ENCODE measurements at places on chromosomes 1 and 21.

GRCh38 chr1:156498432-156499193 is 2.0 kb downstream of the MEF2D start:
- H3K27ac ChIP-seq: peak overlapping the region; percentile 100
- H3K4me3 ChIP-seq: peak overlapping the region; percentile 99
- no peaks in the 10 kb centered on the region for H3K36me3 ChIP-seq
- H3K27me3 ChIP-seq: no peaks in the 10 kb centered on the region

GRCh38 chr1:53987880-53988279 is 30.1 kb downstream of the LDLRAD1 start:
- H3K4me1 ChIP-seq: peaks cover under 1% of the 10 kb centered on the region
- DNase-seq: no peak
- H3K27me3 ChIP-seq: no peaks in the 10 kb centered on the region
- no peaks in the 10 kb centered on the region for H3K36me3 ChIP-seq

- peaks cover 33% of the 10 kb centered on the region for H3K36me3 ChIP-seq
- no peaks in the 10 kb centered on the region for H3K27me3 ChIP-seq
- no peak overlapping the region for H3K27ac ChIP-seq
- DNase-seq: no peak
- no peak overlapping the region for H3K4me3 ChIP-seq
- H3K4me1 ChIP-seq: no peaks in the 10 kb centered on the region
Measured at GRCh38 chr1:220189750-220190347, 82.4 kb downstream of the RAB3GAP2 start.

- no peaks in the 10 kb centered on the region for H3K4me1 ChIP-seq
- DNase-seq: no peak
- H3K27ac ChIP-seq: no peak overlapping the region
Measured at GRCh38 chr1:96388421-96389310, 332.9 kb upstream of the PTBP2 start.

DNA sequence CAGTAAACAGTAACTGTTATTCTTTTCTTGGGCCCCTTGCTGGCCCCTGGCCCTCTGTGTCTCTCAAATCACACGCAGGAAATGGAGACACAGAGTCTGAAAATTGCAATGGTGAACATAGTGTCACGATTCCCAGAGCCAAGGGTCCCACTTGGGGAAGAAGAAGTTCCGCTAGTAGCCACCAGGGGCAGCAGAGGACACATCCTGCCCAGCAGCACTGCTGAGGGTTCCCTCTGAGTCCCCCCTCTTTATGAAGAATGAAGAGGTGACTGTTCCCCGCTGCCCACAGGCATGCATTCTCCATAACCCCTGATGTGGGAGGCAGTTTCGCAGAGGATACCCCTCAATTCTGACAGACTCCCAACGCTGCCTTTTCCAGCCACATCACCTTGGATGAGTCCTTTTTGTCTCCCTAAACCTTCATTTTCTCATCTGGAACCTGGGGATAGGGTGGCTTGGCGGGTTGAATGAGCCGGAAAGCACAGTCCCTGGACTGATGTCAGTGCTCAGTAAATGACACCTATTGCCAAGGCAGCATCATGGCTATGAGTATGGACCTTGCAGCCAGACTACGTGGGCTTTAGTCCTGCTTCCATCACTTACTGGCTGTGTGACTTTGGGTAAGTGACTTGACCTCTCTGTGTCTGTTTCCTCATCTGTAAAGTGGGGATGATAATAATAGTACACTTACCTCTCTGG is 238.0 kb upstream of the TMEM51 start:
- no peak overlapping the region for H3K27ac ChIP-seq
- no peak for DNase-seq
- no peaks in the 10 kb centered on the region for H3K36me3 ChIP-seq
- no peaks in the 10 kb centered on the region for H3K27me3 ChIP-seq
- no peak overlapping the region for H3K4me3 ChIP-seq

DNA sequence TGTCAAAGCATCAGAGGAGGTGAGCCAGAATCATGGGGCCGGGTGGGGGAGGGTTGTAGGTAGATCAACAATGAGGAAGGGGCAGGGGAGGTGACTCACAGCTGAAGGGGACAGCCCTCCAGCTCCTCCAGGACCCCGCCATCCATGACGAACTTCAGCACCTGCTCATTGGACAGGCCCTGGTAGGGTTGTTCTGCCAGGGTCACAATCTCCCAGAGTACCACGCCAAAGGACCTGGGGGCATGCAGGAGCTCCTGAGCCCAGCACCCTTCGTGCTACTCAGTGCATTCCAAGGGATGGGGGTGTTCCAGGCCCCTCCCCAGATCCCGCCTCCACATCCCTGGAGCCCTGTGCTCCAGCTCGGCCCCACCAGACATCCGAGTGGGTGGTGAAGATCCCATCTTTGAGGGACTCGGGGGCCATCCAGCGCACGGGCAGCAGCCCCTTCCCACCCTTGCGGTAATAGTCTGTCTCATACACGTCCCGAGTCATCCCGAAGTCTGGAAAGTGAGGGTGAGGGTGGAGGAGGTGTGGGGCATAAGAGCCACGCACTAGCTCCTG is 17.5 kb downstream of the INSRR start:
- H3K27ac ChIP-seq: no peak overlapping the region

- no peak overlapping the region for H3K4me3 ChIP-seq
- no peaks in the 10 kb centered on the region for H3K36me3 ChIP-seq
- peaks cover 27% of the 10 kb centered on the region for H3K4me1 ChIP-seq
- peaks cover 17% of the 10 kb centered on the region for H3K27me3 ChIP-seq
Measured at GRCh38 chr1:2982615-2983318, 38.5 kb upstream of the ACTRT2 start.

DNA sequence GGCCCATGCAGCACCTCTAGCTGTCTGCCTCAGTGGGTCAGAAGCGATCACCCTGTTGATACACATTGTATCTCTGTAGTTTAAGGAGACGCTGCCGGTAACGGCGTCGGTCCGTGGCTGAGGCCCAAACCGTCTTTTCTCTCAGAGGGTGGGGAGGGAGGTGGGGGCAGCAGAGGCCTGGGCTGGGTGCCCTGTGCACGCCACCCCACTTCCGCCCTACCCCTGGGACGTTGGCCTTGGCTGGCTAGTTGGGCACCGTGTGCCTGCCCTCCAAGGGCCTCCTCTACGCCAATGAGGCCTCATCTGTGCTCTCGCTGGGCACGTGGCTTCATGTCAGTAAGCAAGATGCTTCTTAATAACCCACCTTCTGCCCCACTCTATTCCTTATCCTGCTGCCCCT is 9.4 kb downstream of the ZC3H12A start:
- no peaks in the 10 kb centered on the region for H3K27me3 ChIP-seq
- H3K4me3 ChIP-seq: no peak overlapping the region
- peaks cover 64% of the 10 kb centered on the region for H3K4me1 ChIP-seq
- H3K27ac ChIP-seq: peak overlapping the region; percentile 74
- peaks cover 44% of the 10 kb centered on the region for H3K36me3 ChIP-seq

- DNase-seq: no peak
- no peak overlapping the region for H3K4me3 ChIP-seq
- H3K4me1 ChIP-seq: no peaks in the 10 kb centered on the region
- H3K27me3 ChIP-seq: no peaks in the 10 kb centered on the region
Measured at GRCh38 chr1:8516793-8517556, 199.1 kb downstream of the SLC45A1 start.

DNA sequence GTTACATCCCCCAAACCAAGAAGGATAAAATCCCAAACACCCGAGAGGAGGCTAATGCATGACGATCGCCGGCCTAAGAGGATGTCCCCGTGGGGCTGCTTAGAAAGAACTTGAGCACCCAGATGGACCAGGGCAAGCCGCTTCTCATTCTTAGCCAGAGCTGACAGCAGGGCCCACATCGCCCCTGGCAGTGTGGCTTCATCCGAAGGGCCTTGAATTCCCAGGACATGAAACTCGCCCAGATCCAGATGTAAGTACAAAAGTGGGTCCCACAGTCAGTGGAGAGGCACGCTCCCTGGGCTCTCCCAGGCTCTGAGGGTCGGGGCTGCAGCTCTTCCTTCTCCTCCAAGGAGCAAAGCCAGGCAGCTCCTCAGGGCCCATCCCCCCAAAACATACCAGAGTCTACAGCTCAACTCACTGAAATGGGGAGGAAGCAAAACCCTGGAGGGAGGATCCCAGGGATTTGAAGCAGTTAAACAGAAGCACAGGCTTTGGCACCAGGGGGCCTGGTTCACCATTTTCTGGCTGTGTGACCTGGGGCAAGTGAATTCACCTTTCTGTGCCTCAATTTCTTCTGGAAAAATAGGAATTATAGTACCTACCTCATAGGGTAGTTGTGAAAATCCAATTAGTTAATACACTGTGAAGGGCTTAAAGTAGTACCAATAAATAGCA is 85.6 kb downstream of the MAN1C1 start:
- no peak for DNase-seq
- peak overlapping the region; percentile 20 for H3K27ac ChIP-seq
- no peaks in the 10 kb centered on the region for H3K36me3 ChIP-seq
- no peaks in the 10 kb centered on the region for H3K27me3 ChIP-seq

GRCh38 chr1:200652378-200652777 is 17.3 kb downstream of the DDX59 start:
- DNase-seq: no peak
- H3K4me3 ChIP-seq: no peak overlapping the region
- H3K36me3 ChIP-seq: peaks cover 88% of the 10 kb centered on the region

DNA sequence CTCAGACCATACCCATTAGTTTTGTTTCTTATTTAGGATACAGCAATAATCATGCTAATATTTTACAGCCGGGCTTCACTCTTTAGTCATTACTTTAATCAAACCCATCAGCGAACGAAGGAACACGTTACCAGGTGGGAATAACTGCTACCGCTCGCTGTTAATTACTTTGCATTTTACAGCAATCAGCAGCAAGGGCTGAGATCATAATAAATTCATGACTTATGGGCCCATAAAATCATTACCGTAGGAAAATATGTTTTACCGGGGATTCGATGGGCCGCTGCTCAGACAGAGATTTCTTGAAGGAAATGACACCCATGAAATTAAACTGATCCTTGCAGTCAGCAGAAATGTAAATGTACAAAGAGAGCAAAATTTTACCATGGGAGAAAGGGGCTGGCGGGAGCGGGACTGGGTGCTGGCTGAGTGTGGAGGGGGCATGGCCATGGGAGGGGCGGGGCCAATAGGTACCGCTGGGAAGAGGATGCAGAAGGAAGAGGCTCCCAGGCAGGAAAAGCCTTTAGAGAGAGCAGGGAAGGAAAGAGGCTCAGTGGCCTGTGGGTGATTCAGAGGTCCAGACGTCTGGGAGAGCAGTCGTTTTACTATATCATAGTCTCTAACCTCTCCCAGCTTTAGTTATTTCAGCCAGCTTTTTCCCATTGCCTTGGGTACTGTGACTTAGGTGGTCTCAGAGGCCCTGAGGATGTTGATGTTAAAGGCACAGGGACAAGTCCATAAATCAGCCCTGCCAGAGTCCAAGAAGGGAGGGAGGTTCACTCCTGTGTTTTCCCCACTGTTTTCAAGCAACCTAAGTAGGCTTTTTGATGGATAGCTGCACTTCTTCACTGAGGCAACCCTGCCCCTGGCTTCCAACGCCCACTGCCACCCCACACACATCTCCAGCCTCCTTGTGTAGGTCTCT is 258.9 kb downstream of the SEC16B start:
- H3K27ac ChIP-seq: no peak overlapping the region
- H3K36me3 ChIP-seq: no peaks in the 10 kb centered on the region
- H3K4me3 ChIP-seq: no peak overlapping the region
- peaks cover 7% of the 10 kb centered on the region for H3K27me3 ChIP-seq
- no peaks in the 10 kb centered on the region for H3K4me1 ChIP-seq

DNA sequence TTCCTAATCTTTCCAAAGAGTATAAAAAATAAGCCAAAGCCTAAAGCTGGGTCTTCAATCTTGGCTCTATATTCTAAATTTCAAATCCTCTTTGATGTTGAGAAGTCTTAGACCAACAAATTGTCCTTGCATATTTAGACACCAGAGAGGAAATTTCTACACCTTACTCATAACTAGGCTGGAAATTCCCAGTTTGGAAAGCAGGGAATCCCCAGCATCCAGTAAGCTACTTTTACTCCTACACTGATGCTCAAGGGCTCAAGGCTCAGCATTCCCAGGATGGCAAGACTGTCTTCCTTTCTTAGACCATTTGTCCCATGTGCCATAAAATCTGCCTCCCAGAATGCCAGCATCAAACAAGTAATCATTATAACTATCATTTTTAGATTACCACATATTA is 28.3 kb downstream of the PRDX6 start:
- no peaks in the 10 kb centered on the region for H3K4me1 ChIP-seq
- no peaks in the 10 kb centered on the region for H3K27me3 ChIP-seq
- no peak for DNase-seq
- no peaks in the 10 kb centered on the region for H3K36me3 ChIP-seq
- no peak overlapping the region for H3K27ac ChIP-seq

GRCh38 chr1:157639800-157640199 is 41.9 kb upstream of the FCRL4 start:
- no peaks in the 10 kb centered on the region for H3K4me1 ChIP-seq
- no peak overlapping the region for H3K27ac ChIP-seq
- no peaks in the 10 kb centered on the region for H3K27me3 ChIP-seq
- no peak for DNase-seq

DNA sequence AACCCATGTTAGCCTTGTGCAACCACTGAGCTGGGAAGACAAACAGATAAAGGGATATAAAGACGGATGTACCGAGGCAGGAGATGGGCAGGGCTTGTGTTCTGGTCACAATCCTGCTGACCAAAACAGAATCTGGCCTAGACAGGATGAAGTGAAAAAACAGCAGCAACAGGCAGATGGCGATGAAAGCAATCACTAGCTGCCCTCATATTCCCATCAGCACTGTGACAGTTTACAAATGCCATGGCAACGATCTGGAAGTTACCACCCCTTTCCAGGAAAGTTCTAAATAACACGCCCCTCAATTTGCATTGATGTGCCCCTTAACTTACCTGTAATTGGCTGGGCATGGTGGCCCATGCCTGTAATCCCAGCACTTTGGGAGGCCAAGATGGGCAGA is 40.6 kb upstream of the CD46 start:
- H3K36me3 ChIP-seq: no peaks in the 10 kb centered on the region
- no peak overlapping the region for H3K27ac ChIP-seq
- DNase-seq: no peak
- no peaks in the 10 kb centered on the region for H3K4me1 ChIP-seq
- no peaks in the 10 kb centered on the region for H3K27me3 ChIP-seq
- no peak overlapping the region for H3K4me3 ChIP-seq

DNA sequence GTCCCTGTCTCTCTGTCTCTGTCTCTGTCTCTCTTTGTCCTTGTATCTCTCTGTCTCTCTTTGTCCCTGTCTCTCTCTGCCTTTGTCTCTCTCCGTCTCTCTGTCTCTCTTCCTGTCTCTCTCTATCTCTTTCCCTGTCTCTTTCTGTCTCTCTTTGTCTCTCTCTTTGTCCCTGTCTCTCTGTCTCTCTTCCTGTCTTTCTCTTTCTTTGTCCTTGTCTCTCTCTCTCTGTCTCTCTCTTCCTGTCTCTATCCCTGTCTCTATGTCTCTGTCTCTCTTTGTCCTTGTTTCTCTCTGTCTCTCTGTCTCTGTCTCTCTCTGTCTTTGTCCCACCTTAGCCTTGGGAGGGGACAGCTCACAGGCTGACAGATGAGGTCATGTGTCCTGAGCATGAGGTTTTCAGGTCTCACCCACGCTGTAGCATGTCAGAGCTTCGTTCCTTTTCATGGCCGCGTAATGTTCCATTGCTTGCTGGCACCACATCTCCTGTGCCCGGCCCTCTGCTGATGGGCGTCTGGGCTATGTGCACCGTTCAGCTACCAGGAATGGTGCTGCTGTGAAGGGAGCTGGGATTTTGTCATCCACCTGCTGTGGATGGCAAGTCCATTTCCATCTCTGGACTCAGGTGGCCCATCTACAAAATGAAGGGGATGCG is 27.6 kb downstream of the TP73 start:
- no peaks in the 10 kb centered on the region for H3K36me3 ChIP-seq
- H3K27ac ChIP-seq: no peak overlapping the region
- DNase-seq: no peak
- H3K27me3 ChIP-seq: peaks cover 39% of the 10 kb centered on the region
- H3K4me3 ChIP-seq: no peak overlapping the region
